ENCODE measurements at places on chromosomes 6 and 20.
A peak's percentile ranks its signal among the peaks of the same experiment; 100 is the strongest.

- DNase-seq, result no peak
Measured at GRCh38 chr6:81863123-81863522, 110.6 kb upstream of the TENT5A start.

GRCh38 chr6:36676141-36677058 lies 2.1 kb upstream of the CDKN1A start:
- DNase-seq, result no peak

GRCh38 chr6:158807515-158808441 lies 11.4 kb downstream of the EZR start:
- DNase-seq, result peak; percentile 52

DNA sequence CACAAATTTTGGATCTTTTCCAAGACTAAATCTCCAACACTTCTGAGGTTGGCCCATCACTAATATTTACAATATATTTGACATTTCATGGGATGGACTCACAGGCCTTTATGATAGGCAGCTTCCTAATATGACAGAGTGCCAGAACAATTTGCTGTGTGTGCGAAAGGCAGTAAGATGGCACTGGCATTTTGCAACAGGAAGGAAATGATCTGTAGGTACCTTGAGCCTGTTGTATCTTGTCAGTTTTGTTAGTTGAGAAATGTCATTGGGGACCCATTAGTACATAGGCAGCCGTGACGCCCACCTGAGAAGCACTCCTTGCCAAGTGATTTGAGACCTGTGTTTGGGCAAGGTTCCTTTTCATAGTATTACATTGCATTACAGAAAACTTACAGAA lies 153.4 kb upstream of the HEY2 start:
- DNase-seq, result no peak

- no peak for DNase-seq
Measured at GRCh38 chr6:96687121-96687520, 124.2 kb downstream of the FHL5 start.

- no peak for DNase-seq
Measured at GRCh38 chr6:158938811-158939254, 61.2 kb downstream of the RSPH3 start.

GRCh38 chr6:13500915-13501314 lies 13.5 kb upstream of the GFOD1 start:
- DNase-seq, result no peak

DNA sequence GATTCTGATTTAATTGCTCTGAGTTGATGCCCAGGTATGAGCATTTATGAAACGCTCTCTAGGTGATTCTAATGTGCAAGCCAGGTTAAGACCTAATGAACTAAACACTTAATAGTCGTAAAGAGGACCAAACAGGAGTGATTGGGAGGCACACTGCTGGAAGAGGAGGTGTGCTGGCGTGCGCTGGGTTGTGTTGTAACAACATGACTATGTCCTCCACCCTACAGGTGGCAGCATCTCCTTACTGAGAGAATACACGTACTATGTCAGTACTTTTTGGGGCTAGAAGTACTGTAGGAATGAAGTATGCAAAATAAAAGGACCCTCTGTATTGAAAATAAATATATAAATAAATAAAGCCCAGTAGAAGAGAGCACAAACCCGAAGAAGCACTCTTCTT lies 11.9 kb downstream of the C6orf89 start:
- DNase-seq, result no peak

- no peak for DNase-seq
Measured at GRCh38 chr6:143525356-143525755, 13.8 kb upstream of the FUCA2 start.

DNA sequence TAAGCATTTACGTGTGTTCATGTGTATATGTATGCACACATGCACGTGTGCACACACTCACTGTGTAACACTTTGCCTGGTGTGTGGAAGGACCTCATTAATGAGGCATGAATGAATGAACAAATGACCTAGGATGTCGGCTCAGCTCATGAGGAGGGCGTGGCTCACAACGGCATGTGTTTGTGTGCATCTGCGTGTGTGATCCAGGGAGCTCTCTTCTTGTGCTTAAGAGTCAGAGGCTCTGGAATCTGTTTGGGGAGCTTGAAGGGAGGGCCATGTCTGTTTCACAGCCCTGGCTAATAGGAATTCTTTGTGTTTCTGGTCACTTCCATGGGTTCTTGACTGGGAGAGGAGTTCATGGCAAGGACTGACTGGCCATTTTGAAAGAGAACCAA lies 32.7 kb downstream of the TOX2 start:
- DNase-seq, result no peak
